ENCODE measurements at places on chromosomes 6 and 20.

- DNase-seq: no peak
Measured at GRCh38 chr20:46704714-46705377, 4.6 kb upstream of the SLC2A10 start.

GRCh38 chr6:39791311-39791710, 865 bp upstream of the DAAM2 start:
- no peak for DNase-seq

GRCh38 chr6:17883665-17884497, 103.6 kb downstream of the KIF13A start:
- DNase-seq: no peak

GRCh38 chr20:44198872-44199271, 11.7 kb downstream of the OSER1 start:
- DNase-seq: no peak

DNA sequence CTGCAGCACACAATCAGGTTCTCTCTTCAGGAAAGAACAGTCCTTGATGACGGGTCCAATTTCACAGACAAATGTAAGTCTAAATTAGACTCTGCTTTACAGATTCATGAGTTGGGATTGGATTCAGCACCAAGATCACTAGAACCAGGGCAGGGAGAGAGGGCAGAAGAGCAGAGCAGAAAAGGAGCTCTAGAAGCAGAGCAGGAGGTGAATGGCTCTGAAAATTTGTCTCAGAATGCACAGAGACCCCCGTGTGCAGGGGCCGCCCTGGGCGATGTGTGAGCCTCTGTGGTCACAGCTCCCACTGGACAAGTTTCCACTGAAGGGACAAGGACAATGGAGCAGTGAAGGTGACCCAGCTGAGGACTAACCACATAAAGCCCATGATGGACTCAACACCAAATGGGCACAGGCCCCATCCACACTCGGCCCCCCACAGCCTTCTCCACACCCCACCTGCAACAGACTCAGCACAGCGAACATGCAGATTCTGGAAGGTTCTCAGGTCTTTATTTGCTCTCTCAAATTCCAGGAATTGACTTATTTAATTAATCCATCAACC, 3.5 kb downstream of the HLA-B start:
- peak; percentile 11 for DNase-seq

DNA sequence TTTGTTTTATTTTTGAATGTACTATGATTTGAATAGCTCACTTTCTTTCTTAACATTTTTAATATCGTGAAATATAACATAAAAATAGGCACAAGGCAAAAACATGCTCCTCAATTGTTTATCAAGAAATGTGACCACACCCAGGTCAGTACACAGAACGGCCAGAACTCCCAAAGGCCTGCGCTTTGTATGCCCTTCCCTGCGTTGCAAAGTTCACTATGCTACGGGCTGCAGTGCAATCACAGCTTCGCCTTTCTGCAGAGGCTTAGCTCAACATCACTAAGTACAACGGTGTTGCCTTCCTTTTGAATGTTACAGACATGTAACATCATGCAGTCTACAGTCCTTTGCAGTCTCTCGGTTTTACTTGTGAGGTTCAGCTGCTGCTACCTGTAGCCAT, 333.4 kb downstream of the THBS2 start:
- no peak for DNase-seq

DNA sequence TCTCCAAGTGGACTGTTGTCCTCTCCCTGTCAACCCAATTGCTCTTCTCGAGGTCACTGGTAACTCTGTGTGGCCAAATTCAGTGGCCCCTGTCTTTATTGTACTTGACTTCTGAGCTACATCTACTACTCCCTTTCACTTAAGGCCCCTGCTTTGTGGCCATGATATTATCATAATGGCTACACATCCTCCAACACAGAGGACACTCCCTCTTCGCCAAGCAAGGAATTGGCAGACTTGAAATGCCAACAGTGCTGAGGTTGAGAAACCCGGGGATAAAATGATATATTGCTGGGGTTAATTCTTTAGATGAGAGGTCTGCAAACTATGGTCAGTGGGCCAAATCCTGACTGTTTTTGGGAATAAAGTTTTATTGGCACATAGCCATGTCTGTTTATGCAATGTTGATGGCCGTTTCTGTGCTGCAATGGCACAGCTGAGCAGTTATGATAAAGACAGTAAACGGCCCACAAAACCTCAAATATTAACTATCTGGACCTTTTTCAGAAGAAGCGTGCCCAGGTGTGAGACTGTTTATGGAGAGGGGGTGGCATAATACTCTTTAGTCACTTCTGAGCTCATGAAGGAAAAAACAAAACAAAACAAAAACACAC, 12.0 kb upstream of the MRPS10 start:
- DNase-seq: no peak

Measured in activated CD4-positive, alpha-beta T cell treated with anti-CD3 and anti-CD28 coated beads for 4 hours (primary cell).